ENCODE measurements at places on chromosomes 2 and 18. TPM values are rescaled to one million over a fixed set of nuclear protein-coding genes. Genes with fewer than 3 reads are reported as not detected.

DNA sequence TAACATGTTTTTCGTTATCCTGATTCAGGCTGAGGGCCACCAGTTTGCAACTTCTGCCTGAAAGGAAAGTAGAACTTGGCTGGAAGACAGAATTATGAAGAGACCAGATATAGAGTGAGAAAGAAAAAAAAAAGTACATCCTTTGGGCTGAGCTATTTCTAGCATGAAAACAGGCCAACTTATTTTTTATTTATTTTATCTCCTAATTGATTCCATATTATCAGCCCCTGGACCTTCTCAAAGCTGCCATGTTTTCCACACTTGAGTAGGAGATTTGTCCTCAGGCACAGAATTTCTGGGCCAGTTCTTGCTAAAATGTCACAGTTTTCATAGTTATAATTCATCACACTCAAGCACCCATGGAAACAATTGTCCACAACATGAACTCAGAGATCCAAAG, 586.8 kb upstream of the CNTNAP5 start:
- H3K27me3 ChIP-seq = no peaks in the 10 kb centered on the region
- H3K4me1 ChIP-seq = no peaks in the 10 kb centered on the region
- no peak for DNase-seq
- no peaks in the 10 kb centered on the region for H3K36me3 ChIP-seq
- no peak overlapping the region for H3K4me3 ChIP-seq
- H3K27ac ChIP-seq = no peak overlapping the region

- DNase-seq = no peak
- no peak overlapping the region for H3K27ac ChIP-seq
- H3K27me3 ChIP-seq = no peaks in the 10 kb centered on the region
- no peaks in the 10 kb centered on the region for H3K36me3 ChIP-seq
- peaks cover 69% of the 10 kb centered on the region for H3K4me1 ChIP-seq
Measured at GRCh38 chr2:30148850-30149249, 2.0 kb downstream of the YPEL5 start.

Gene HOXD10
- not detected for total RNA-seq

Gene CCBE1
- total RNA-seq = 4.0 TPM
